ENCODE measurements at places on chromosomes 5 and 9.
A peak's percentile ranks its signal among the peaks of the same experiment; 100 is the strongest.

DNA sequence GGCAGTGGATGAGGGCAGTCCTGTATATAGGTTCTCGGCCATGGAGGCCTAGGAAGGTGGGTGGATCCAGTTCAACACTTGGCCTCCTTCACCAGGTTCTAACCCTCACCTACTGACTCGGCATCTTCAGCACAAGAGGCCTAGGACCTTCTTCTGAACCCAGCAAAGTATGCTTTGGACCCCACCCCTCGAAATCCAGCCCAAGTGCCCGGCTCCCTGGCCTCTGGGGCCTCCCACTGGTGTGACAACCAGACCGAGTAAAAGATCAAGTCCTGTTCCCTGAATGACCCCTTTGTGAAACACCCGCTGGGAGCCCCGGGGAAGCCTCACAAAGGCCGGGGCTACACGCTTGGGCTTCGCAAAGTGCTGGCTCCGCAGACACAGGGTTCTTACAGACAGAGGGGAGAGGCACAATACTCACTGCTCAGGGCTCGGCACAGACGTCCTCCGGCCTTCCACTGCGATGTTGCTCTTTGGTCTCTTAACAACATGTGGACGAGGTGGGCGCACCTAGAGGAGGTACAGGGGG lies 47.0 kb downstream of the CRB2 start:
- DNase-seq = no peak

DNA sequence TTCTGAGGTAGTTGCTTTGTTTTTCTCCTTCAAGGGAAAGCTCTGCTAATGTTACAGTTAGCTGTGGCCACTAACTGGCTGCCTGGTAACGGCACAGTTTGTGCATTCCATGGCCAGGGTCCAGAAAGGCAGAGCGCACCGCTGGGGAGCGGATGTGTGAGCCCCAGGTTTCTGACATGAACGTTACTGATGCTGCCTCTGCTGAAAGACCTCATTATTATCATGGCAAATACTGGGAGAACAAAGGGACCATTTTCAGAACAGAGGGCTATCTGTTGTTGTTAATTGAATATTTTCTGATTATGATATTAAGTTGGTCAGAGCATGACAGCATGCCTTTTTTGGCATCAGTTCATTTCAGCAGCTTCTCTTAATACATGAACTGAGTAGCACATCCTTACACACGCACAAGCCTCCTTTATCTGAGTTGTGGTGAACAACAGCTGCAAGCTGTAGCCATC lies 134.1 kb downstream of the NUDT12 start:
- DNase-seq = no peak

GRCh38 chr5:117731446-117731845 lies 1156.8 kb upstream of the SEMA6A start:
- no peak for DNase-seq

DNA sequence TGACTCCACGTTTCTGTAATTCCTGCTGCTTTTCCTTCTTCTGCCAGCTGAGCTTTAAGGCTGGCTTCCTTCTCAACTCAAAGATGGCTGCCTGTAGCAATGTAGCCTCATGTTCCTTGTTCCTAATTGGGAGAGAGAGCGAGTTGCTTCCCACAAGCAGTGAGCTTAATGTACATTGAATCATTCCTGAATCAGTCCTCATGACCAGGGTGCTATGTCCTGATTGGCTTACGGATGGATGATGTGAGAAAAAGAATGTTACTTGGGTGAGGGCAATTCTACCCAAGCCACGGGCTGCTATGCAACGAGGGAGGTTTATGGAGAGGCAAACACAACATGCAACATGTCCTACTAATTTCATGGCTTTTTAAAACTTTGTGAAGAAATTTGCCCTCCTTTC lies 356.2 kb downstream of the RASEF start:
- no peak for DNase-seq

- no peak for DNase-seq
These were observed 116.2 kb upstream of the CNTLN start for GRCh38 chr9:17018540-17019196.

GRCh38 chr5:110376281-110376951 lies 350.1 kb downstream of the TMEM232 start:
- no peak for DNase-seq

DNA sequence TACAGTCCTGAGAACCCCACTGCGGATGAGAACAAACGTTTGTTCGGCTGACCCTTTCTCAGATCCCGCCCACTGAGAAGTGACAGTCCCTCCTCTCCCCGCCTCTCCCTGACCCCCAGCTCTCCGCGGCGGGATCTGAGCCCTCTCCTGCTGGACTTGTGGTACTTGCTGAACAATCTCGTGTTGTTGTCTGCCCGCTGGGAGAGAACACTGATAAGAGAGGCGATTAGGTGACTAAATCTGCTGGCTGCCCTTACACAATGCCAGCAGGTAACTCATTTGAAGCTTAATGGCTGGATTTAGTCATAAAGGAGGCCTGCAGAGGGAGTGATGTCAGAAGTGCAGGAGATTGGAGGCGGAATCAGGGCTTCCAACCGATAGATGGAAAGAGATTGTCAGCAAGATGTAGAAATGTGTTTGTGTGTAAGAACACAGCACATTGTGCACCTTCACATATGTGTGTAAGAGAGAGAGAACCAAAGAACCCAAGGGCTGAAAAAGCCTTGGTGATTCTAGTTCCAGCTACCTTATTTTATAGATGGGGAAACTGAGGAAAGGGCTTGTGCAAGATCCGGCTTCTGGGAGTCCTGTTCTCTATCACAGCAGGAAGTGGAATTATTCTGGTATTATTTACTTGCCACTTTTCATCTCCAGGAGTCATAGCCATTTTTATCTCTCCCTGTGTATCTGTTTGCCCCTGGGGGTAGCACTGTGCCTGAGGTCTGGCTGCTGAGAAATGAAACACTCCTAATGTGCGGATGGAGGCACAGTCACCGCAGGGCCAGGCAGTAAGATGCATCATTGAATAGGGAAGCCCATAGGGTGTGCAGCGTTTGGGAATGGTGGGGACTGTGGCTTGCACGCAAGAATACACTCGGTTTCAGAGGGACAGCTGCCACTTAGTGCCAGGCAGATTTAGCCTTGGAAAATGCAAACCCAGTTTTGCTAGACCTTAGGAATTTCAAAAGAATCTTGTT lies 203.7 kb upstream of the MSX2 start:
- DNase-seq = peak; percentile 66

- no peak for DNase-seq
These were observed 116.9 kb downstream of the ARRDC3 start for GRCh38 chr5:91266184-91266705.

DNA sequence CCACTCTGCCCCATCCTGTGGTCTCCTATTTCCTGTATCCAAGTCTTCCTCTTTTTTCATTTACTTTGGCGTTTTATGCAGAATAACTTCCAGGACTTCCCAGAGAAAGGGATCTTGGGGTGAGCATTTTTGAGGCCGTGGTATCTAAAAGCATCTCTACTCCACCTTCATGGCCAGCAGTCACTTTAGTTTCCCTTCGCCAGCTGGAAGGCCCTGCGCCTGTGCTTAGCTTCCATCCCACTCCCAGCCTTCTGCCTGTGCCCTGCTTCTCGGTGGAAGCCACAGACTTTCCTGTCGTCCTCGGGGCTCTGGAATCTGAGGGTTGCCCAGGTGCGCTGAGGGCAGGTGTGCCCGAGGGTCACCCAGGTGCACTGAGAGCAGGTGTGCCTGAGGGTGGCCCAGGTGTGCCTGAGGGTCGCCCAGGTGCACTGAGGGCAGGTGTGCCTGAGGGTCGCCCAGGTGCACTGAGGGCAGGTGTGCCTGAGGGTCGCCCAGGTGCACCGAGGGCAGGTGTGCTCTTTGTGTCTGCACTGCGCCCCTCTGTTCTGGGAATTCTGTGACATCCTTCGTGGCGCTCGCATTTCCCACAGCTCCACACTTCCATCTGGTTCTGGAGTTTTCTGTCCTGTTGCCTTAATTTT lies 32.4 kb upstream of the LRRC14B start:
- peak; percentile 35 for DNase-seq

DNA sequence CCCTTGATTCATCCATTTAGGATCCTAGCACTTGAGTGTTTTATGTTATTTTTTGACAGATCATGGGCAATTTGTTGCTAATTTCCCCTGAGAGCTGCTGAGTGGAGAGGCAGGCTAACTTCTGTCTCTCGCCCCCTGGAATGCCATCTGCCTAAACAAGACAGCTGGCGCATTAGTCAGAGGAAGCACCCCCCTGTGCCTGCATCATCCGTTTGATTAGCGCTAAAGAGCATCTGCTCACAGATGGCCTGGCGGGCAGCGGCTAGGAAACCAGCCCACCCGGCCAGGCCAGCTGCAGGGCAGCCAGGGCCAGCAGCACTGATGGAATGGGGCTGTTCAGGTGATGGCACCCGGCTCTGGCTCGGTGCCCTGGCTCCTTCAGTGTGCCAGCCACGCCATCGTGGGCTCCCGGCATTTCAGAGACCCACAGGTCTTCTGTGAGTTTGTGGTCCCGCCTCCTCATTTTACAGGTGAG lies 22.9 kb upstream of the ASS1 start:
- peak; percentile 87 for DNase-seq

DNA sequence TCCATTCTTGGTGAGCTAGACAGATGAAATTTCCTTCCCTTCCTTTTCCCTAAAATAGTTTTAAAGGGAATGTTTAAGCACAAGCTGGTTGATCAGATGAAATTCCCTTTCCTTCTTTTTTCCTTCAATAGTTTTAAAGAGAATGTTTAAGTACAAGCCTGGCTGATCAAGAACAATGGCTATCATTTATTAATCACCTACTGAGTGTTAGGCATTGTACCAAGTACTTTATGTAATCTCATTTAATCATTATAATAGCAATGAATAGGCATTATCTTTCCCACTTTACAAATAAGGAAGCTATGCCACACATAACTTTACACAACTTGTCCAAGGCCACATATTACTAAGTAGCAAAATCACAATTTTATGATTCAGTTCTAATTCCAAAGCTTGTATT lies 152.0 kb upstream of the ACOT12 start:
- no peak for DNase-seq

DNA sequence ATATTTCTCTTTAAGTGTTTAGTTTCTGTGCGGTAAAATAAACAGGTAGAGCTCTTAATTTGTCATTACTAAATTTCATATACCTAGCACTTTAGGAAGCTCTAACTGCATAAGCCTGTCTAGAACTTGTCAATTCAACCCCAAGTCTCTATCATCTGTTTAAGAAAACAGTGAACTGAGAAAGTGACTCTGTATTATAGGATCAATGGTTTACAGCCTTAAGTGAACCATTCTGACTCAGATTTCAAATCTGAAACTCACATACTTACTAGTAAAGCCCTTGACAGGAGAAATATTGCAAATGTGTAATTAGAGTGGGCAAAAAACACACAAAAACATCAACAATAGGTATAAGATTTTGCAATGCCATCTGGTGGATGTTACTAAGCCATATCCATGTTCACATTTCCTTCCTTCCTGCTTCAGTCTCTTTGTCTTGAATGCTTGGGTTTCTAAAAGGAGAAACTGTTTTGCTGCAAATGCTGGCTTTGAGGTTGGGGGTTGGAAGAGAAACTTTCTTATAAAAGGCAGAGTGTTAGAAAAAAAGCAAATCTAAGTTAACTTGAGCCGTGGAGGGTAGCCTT lies 101.8 kb downstream of the DOCK8 start:
- DNase-seq = no peak

GRCh38 chr5:143826951-143827444 lies 15.0 kb downstream of the HMHB1 start:
- DNase-seq = no peak

GRCh38 chr5:82011761-82012160 lies 39.9 kb downstream of the ATG10 start:
- no peak for DNase-seq

GRCh38 chr5:137619191-137619870 lies 116.6 kb downstream of the KLHL3 start:
- no peak for DNase-seq

GRCh38 chr9:135886147-135886981 lies 21.0 kb downstream of the CAMSAP1 start:
- DNase-seq = no peak

GRCh38 chr9:1929722-1930244 lies 85.4 kb upstream of the SMARCA2 start:
- DNase-seq = no peak

DNA sequence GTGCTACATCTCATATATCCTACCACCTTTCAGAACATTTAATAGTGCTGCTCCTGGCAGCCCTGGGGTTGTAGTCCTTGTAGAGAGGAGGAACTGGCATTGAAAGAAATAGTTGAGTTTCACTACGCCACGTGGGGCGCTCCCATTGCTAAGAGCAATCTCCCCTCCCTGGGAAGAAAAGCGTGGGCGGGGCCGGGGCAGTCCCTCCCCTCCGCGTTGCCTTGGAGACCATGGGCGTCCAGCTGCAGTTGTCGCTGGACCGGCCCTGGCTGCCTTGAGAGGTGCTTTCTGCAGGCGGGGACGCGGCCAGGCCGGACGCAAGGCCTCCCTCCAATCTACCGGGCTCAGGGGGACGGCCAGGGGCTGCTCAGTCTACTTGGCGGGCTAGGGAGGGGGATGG lies 368 bp upstream of the CCDC180 start:
- peak; percentile 97 for DNase-seq

DNA sequence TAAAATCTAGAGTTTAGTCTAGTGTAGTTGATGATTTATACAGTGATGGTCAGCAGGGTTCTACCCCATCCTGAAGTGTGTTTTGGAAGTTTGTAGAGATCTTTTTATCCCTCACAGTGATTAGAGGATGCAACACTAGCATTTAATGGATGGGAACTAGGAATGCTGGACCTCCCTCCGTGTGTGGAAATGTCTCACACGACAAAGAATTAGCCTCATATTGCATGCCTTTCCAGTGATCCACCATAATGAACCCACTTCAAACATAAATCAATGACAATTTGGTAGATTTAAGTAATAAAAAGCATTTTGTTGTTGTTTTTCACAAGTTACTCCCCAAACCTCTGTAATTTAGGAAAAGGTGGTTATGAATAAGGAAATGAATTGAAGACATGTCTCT lies 82.5 kb upstream of the LMNB1 start:
- DNase-seq = no peak

- no peak for DNase-seq
These were observed 315.7 kb downstream of the MCTP1 start for GRCh38 chr5:94969174-94969573.

GRCh38 chr5:150734579-150735384 lies 24.0 kb downstream of the DCTN4 start:
- no peak for DNase-seq

GRCh38 chr5:137563646-137564397 lies 64.7 kb upstream of the SPOCK1 start:
- no peak for DNase-seq

GRCh38 chr5:33795496-33795895 lies 96.3 kb downstream of the ADAMTS12 start:
- no peak for DNase-seq

DNA sequence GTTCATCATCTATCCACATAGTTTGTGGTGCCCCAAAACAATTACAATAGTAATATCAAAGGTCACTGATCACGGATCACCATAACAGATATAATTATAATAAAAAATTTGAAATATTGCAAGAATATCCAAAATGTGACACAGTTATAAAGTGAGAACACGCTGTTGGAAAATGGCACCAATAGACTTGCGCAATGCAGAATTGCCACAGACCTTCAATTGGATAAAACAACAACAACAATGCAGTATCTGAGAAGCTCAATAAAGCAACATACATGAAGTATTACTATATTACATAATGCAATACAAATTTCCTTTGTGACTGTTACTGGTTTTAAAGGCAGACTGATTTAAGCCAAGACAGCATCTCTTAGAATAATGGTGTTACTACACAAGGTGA lies 44.7 kb upstream of the PRRC1 start:
- no peak for DNase-seq
